NCI-H2171 (cell line): ENCODE measurements at places on chromosomes 3 and 15.

- DNase-seq, result no peak
Observed at GRCh38 chr15:98651581-98652220, 3.4 kb downstream of the IGF1R start.

DNA sequence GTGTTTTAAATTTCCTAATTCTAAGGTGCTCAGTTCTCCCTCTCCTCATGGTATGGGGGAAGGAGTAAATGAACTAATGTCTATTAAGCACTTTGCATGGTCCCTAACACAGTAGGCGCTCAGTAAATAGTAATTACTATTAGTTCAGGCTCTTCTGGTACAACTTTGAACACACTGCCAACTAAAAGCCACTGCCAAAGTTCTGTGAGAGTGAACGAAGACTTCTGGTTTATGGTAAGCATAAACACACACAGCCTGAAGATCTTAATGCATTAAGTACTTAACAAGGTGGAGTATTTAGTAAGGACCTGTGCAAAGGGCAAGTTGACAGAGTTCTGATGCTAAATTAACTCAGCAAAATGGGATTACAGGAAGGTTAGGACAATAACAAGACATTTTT is 24.7 kb downstream of the RARB start:
- DNase-seq, result no peak

- no peak for DNase-seq
Observed at GRCh38 chr3:94028093-94028837, at the start of gene STX19. Gene STX19 (minus strand): TSS chr3:94028597. CDS start chr3:94015269, 13,328 bp downstream.

GRCh38 chr15:50302581-50302980 is 37.1 kb upstream of the HDC start:
- no peak for DNase-seq

DNA sequence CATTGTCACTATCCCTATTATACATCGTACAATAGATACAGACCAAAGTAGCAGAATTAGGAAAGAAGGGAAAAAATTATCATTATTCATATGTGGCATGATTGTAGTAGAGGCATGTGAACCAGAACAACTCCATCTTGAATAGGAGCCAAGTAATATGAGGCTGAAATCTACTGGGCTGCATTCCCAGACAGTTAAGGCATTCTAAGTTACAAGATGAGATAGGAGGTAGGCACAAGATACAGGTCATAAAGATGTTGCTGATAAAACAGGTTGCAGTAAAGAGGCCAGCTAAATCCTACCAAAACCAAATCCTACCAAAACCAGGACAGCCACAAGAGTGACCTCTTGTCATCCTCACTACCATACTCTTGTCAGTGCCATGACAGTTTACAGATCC is 1035.4 kb upstream of the SEMA6D start:
- DNase-seq, result no peak

- no peak for DNase-seq
Observed at GRCh38 chr15:32994810-32995424, 199.6 kb downstream of the FMN1 start.

- no peak for DNase-seq
Observed at GRCh38 chr3:4672725-4673275, 179.7 kb downstream of the ITPR1 start.

GRCh38 chr3:53589201-53589600 is 94.8 kb downstream of the CACNA1D start:
- no peak for DNase-seq

- no peak for DNase-seq
Observed at GRCh38 chr15:28185148-28185895, 86.2 kb upstream of the OCA2 start.

DNA sequence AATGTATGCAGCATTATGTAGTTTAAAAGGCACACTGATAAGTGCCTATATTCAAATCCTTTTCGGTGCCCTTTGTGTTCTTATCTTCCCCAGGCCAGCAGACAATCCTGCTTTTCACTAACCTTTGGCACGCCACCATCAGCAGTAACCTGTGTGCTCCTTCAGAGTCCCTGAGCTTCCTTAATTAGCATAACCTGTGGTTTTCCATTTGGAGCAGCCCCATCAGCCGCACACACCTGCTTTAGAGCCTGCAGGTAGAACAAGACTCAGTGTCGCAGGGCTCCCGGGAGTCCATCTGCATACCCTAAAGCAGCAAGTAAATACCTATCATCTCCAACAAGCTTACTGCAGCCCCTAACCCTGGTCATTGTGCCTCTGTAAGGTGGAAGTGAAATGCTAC is 755.1 kb downstream of the ROBO2 start:
- DNase-seq, result no peak
